GM12878 (cell line): ENCODE measurements at places on chromosomes 3 and 15.

GRCh38 chr15:56871867-56872266 lies 46.6 kb upstream of the TCF12 start:
- DNase-seq = no peak

DNA sequence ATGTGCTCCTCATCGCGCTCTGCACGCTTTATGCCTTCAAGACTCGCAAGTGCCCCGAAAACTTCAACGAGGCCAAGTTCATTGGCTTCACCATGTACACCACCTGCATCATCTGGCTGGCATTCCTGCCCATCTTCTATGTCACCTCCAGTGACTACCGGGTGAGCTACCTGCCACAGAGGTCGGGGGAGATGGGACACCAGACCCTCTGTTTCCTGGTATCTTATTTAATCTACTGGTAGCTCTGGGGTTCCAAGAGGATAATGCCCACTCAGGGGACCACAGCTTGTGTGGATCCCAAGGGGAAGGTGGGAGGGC lies 9.1 kb downstream of the GRM2 start:
- DNase-seq = no peak

GRCh38 chr3:173502983-173503568 lies 105.5 kb downstream of the NLGN1 start:
- no peak for DNase-seq

- DNase-seq = no peak
Measured at GRCh38 chr3:52185837-52186236, 12.1 kb upstream of the ALAS1 start.

GRCh38 chr15:101675796-101676582 lies 23.8 kb upstream of the TM2D3 start:
- no peak for DNase-seq

DNA sequence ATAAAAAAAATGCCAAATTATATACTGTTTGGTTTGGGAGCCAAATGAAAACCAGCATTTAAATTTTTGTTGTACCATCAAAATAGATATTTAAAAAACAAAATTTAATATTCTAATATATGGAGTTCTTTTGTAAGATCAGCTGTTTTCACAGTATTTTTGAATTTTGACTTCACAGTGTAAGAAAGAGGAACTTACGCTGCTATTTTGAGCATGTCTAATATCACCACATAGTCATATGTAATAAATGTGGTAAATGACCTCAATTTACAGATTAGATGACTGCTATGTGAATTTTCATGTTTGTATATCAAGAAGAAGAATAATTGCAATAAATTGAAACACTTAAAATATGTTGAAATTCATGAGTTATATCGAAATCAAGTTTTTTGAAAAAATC lies 189.6 kb downstream of the ARRDC4 start:
- no peak for DNase-seq

GRCh38 chr3:160554980-160555379 lies 10.4 kb downstream of the KPNA4 start:
- no peak for DNase-seq

GRCh38 chr3:187295316-187296034 lies 3.9 kb upstream of the MASP1 start:
- no peak for DNase-seq

GRCh38 chr3:141454906-141455602 lies 31.8 kb upstream of the RASA2 start:
- peak; percentile 53 for DNase-seq

- no peak for DNase-seq
Measured at GRCh38 chr3:94106268-94106667, 43.4 kb downstream of the NSUN3 start.

DNA sequence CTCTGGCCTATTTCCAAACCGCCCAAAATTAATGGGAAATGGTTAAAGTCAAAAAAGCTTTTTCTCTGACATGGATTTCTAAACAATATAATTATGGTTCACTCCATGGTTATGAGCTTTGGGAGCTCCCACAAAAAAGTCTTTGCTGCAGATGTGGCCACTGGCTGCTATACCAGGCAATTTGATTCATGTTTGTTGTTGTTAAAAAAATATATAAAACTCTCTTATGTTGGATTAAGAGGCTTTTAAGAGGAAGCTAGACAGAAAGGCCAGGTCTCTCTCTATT lies 258.6 kb downstream of the TIGIT start:
- no peak for DNase-seq

GRCh38 chr3:68274286-68274685 lies 619.9 kb upstream of the SUCLG2 start:
- no peak for DNase-seq

DNA sequence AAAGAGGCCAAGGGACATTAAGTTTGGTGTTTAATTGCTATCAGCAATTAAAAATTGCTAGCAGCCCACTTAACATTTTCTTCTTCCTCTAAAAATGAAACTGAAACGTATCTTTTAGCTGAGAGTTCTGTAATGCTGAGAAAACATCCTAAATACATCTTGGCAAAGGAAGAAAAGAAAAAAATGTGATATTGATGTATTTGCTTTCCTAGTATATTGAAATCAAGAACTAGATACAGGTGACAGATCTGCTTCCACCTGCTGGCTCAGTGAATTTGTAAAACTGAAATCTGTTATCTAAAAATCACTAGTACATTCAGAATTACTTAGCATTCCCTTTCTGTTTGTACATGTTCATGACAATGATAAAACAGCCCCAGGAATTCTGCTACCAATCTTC lies 283.2 kb downstream of the ZBTB20 start:
- DNase-seq = no peak

DNA sequence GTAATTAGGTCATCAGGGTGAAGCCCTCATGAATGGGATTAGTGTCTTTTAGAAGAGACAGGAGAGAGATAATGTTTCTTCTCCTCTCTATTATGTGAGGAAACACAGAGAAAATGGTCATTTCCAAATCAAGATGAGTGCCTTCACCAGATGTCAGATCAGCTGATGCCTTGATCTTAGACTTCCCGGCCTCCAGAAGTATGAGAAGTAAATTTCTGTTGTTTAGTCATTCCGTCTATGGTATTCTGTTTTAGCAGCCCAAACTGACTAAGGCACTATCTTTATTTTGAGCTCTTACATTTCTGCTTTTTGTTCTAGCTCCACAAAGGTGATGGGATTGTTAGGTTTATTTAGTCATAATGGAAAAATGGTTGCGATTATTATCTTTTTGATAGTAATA lies 273.2 kb upstream of the GADL1 start:
- DNase-seq = no peak

DNA sequence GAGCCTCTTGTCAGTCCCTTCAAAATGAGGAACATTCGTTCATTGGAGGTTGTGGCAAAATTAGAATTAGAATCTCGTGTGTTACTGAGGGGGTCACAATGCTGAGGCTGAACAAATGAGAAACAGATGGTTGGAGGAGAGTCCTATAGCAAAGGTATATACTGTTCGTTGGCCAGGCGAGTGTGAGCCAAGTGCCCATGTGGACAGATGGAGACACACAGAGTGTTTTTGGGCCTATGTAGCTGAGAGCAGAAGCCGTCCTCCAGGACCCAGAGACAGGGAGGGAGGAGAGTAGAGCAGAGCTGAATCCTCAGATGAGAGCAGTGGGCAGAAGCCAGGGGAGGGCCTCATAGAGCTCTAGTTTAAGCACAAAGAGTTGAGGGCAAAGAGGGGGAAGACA lies 98.9 kb downstream of the NR1D2 start:
- no peak for DNase-seq

GRCh38 chr3:23219117-23219516 lies 16.0 kb downstream of the UBE2E2 start:
- DNase-seq = no peak

GRCh38 chr3:55017876-55018275 lies 90.0 kb upstream of the LRTM1 start:
- DNase-seq = no peak

- DNase-seq = no peak
Measured at GRCh38 chr3:25910997-25911396, 121.1 kb downstream of the OXSM start.

- DNase-seq = no peak
Measured at GRCh38 chr15:74863239-74864056, 9.7 kb downstream of the SCAMP2 start.

- DNase-seq = no peak
Measured at GRCh38 chr3:47010111-47010712, 30.7 kb downstream of the NBEAL2 start.

DNA sequence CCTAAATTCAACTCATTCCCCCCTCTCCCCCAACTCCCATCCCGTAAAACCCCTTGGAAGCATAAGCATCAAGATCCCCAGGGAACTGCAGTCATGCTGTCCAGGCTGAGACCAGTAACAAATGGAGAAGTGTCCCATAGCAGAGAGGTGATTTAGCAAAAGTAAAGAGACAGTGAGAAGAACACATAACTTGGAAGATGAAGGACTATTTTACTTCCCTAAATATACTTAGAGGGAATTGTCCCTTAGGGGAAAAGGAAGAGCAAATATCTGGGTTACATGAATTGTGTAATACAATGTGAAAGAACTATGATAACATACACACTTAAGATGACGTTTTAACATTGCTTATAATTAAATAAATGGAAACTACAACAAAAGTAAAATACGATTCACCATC lies 61.6 kb upstream of the LRRFIP2 start:
- no peak for DNase-seq

DNA sequence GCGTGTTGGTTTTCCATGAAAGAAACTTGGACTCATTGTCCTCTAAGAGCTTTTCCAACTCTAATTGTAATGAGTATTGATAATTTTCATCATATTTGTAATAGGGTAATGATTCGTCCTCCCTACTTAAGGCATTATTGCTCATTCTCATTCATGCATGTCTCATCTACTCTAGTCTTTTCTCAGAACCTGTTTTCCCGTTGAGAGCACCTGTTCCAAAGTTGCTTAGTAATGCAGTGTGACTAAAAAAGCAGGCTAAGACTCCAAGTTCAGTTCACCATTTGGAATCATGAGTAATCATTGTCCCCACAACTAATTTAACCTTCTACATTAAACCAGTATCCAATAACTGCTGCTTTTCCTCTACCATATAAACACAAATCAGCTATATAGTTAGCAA lies 84.0 kb downstream of the FILIP1L start:
- no peak for DNase-seq

GRCh38 chr3:130906374-130906995 lies 12.6 kb downstream of the ATP2C1 start:
- no peak for DNase-seq

DNA sequence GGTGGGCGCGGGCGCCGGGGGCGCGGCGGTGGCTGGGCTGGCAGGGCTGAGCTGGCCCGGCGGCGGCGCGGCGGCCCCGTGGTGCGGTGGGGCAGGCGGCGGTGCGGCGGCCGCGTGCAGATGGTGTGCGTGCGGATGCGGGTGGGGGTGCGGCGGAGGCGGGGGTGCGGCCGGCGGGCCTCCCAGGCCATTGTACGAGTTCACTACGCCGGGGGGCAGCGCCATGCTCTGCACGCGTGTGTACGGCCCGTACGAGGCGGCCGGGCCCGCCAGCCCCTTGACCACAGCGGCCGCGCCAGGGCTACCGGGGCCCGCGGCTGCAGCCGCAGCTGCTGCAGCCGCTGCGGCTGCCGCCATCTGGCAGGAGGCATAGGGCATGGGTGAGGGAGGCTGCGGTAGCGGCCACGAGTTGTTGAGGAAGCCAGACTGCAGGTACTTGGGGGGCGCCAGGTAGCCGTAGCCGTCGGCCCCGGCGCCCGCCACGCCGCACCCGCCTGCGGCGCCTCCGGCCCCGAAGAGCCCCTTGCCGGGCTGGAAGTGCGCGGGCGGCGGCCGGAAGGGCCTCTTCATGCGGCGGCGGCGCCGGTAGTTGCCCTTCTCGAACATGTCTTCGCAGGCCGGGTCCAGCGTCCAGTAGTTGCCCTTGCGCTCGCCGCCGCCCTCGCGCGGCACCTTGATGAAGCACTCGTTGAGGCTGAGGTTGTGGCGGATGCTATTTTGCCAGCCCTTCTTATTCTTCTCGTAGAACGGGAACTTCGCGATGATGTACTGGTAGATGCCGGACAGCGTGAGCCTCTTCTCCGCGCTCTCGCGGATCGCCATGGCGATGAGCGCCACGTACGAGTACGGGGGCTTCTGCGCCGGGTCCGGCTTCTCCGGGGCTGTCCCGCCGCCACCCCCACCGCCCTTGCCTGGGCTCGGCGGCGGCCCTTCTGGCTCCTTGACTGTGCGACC lies 951 bp downstream of the FOXL2 start:
- no peak for DNase-seq

- no peak for DNase-seq
Measured at GRCh38 chr3:8736436-8736835, 2.8 kb downstream of the CAV3 start.

- DNase-seq = no peak
Measured at GRCh38 chr3:155890671-155891190, 20.3 kb downstream of the GMPS start.

DNA sequence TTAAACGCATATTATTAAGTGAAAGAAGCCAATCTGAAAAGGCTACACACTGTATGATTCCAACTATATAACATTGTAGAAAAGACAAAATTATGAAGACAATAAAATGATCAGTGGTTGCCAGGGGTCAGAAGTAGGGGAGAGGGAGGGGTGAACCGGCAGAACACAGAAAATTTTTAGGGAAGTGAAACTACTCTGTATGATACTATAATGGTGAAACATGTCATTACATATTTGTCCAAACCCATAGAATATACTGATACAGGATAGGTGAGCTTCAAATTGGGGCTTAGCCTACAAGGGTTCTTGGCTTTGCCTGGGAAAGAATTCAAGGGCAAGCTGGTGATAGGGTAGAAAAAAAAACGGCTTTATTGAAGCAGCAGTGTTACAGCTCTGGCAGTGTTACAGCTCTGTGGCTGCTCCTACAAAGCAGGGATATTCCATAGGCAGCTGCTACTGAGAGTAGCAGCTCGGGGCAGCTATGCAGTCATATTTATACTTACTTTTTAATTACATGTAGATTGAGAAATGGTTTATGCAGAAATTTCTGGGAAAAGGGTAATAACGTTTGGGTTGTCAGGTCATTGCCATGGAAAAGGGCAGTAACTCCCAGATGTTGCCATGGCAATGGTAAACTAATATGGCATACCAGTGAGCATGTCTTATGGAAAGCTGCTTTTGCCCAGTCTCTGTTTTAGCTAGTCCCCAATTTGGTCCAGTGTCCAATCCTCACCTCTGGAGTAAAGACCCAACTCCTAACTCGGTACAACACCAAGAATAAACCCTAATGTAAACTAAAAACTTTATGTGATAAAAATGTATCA lies 125.1 kb upstream of the SLC25A36 start:
- peak; percentile 32 for DNase-seq
